ENCODE measurements at places on chromosomes 4 and X. TPM values are rescaled to one million over a fixed set of nuclear protein-coding genes. Genes with fewer than 3 reads are reported as not detected.

DNA sequence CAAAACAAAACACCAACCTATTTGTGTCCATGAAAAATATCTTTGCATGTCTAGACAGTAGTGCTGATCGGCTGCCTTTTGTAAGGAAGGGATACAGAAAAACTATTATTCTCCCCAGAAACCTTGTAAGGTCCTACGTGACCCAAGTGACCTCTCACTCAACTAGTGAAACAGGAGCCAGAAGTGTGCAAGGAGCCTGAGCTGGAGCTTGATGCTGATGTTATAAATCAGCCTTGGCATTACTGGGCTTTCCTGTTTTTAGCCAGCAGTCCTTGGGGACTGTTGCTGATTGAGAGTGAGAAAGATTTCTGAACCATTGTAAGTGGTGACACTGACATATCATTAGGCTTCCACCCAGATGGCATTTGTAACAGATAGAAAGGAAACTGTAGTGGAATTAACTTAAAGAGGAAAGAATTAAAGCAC lies 100.8 kb upstream of the LIMCH1 start:
- no peak for DNase-seq

- DNase-seq, result no peak
Observed at GRCh38 chr4:1795299-1796195, 2.5 kb downstream of the FGFR3 start.

The CHRDL1 gene
- polyA plus RNA-seq, result 5.1 TPM

The MAGED4 gene
- 60.3 TPM for polyA plus RNA-seq

The DGKK gene
- not detected for polyA plus RNA-seq

The CT45A3 gene
- polyA plus RNA-seq, result 0.22 TPM
